ENCODE measurements at places on chromosomes 4 and X. TPM values are rescaled to one million over a fixed set of nuclear protein-coding genes. Genes with fewer than 3 reads are reported as not detected.

The PDE5A gene
- polyA plus RNA-seq = 7.9 TPM

The APEX2 gene
- 7.1 TPM for polyA plus RNA-seq

The SPANXA2 gene
- polyA plus RNA-seq = not detected

The MTMR8 gene
- 2.0 TPM for polyA plus RNA-seq

The GUCY1B1 gene
- polyA plus RNA-seq = 4.3 TPM

The CENPVL1 gene
- not detected for polyA plus RNA-seq

The TRPC5OS gene
- polyA plus RNA-seq = not detected
